ENCODE measurements at places on chromosomes 7 and 10. TPM values are rescaled to one million over a fixed set of nuclear protein-coding genes. Genes with fewer than 3 reads are reported as not detected.
A peak's percentile ranks its signal among the peaks of the same experiment; 100 is the strongest.

DNA sequence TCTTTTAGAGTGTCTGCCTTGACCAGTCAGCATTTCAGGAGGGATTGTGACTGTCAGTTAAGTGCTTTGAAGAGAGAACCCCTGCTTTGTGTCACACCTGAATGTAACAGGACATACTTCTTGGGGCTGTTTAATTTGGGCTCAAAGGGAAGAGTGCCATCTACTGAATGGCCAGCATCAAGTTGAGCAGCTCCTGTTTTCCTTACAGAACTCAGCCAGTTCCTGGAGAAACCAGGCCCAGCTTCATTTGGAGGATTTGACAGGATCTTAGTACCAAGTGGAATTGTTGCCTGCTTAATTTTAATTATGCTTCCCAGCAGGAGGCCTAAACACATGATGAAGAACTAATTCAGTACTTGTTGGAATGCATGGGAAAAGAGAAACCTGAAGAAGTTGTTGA is 8.3 kb downstream of the ADD3 start:
- no peak for DNase-seq

DNA sequence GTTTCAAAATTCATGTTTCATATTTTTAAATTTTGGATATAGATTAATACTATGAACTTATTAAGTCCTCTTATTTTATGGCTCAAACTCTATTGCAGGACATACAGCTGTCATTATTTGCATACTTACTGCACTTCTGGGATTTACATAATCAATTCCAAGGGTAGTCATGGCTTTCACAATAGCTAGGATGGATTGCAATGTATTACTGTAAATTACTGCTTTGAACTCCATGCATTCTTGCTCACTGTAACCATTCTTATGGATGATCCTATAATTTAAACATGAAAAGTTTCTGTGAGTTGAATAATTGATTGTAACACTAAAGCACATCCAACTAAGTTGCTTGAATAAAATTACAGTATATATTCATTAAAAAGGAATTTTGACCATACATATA is 23.5 kb downstream of the GNAT3 start:
- DNase-seq, result no peak

DNA sequence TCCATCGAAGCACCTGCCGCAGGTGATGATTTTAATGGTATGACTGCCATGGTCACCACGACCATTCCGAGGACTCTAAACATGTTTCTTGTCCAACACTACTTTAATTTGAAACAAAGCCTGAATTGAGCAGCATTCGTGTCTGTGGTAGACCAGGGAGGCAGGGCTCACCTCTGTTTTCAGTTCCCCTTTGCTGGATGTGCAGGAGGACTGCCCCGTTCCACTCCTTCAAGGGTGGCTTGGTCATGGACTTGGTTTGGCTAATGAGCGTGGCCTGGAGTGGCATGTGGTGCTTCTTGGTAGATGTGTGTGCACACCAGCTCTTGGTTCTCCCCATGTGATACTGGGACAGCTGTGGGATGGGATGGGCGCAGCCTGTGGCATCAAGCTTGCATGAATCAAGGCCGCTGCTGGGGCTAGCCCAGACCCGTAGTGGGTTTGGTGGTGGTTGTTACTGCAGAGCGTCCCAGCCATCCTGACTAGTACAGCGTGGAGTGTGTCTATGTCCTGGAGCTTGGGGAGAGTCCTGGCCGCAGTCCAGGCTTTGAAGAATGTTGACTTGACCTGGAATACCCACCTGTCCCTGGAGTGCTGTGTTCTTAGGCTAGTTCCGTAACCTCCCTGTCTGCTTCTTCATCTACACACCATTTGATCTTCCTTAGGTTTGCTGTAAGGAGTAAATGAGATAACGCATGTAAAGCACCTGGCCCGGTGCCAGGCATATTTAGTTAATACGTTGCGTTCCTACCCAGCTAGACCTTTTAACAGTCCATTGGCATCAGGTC is 34.8 kb downstream of the MGMT start:
- no peak for DNase-seq

DNA sequence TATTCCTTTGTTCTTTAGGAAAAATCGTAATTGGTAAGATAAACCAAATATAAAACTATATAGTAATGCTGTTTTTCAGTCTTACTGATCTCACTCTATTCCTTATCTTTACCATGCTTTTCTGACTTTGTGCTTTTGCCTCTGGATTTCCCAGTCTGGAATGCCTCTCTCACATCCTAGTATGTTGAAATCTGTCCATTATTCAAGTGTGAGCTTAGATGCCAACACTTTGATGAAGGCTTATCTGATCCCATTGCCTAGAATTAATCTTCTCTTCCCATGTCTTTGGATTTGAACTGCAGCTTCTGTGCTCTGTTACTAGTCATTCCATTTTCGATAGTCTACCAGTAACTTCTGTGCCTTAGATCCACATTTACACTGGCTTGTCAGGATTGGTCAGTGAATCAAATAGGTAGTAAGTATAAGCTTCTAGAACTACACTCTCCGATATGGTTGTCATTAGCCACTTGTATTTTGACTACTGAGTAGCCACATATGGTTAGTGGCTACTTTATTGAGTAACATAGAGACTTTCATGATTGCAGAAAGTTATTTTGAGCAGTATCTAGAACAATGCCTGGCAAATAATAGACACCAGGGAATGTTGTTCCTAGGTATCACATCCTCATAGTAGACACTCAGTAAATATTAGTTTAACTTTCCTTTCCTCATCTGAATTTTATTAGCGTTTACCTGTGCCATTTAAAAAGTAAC is 92.9 kb downstream of the BMPR1A start:
- no peak for DNase-seq

DNA sequence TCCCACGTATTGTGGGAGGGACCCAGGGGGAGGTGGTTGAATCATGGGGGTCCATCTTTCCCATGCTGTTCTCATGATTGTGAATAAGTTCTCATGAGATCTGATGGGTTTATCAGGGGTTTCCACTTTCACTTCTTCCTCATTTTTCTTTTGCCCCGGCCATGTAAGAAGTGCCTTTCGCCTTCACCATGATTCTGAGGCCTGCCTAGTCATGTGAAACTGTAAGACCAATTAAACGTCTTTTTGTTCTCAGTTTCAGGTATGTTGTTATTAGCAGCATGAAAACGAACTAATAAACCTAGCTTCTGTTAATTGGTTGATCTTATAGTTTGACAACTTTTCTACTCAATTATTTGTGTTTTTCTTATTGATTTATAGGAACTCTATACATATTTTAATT is 206.3 kb downstream of the NXPH1 start:
- no peak for DNase-seq

- DNase-seq, result no peak
These were observed 228.6 kb upstream of the TMEM72 start for GRCh38 chr10:44682507-44682906.

- no peak for DNase-seq
These were observed 37.5 kb downstream of the CASD1 start for GRCh38 chr7:94547126-94547525.

DNA sequence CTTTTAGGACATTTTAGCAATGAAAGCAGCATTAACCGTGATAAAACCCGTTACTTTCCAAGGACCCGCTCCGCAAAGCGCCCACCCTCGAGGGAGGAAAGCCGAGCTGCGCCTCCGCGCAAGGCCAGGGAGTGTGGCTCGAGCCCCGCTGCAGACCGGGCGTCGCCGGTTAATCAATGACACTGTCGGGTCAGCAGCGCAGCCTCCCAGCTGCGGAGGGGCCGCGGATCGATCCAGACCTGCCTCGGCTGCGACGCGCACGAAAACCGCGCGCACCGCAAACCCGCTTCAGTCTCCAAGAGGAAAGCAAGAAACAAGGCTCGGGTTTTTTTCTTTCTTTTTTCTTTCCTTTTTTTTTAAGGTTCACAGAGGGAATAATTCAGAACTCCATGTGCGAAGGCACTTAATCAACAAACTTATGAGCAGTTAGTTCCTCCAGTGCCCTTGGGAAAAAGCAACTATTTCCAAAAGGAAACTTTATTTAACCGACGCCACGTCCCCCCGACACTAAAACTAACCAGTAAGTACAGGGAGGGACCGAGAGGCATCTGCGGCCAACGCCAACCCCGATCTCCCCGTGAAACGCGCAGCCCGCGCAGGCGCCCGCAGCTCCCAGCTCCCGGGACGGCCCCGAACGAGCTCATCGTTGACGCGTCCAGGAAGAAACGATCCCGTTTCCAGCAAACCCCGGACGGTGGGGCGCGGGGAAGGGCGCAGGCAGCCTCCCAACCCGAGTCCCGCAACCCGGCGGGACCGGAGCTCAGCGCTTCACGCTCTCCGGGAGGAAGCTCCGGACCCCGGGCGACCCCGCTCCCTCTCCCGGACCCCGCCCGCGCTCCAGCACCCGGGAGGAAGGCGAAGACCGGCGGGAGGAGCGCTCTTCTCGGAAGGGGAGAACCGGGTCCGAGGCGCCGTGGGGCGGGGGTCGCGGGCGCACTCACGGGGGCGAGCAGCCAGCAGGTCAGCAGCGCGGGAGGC is 598 bp downstream of the VIPR2 start:
- peak; percentile 86 for DNase-seq

- no peak for DNase-seq
These were observed at the start of gene LRRTM3 for GRCh38 chr10:66925896-66926715. Gene LRRTM3, plus strand, starts transcription at chr10:66926036.

DNA sequence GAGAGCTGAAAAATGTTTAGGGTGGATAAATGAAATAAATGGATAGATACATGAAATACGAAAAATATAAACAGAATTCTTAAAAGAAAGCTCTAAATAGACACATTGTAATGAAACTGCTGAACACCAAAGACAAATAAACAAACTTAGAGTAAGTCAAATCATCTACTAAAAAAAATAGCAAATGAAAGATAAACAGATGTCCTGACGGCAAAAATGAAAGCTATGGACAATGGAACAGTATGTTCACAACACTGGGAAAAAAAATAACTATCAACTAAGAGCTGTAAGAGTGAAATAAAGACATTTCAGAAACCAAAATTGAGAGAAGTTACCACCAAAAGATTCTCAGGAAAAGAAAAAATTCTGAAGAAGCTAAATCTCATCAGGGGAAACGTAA is 106.1 kb downstream of the SGMS1 start:
- DNase-seq, result no peak

DNA sequence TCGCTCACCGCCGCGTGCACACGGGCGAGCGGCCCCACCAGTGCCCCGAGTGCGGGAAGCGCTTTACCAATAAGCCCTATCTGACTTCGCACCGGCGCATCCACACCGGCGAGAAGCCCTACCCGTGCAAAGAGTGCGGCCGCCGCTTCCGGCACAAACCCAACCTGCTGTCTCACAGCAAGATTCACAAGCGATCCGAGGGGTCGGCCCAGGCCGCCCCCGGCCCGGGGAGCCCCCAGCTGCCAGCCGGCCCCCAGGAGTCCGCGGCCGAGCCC is 3.3 kb downstream of the REPIN1 start:
- DNase-seq, result no peak

DNA sequence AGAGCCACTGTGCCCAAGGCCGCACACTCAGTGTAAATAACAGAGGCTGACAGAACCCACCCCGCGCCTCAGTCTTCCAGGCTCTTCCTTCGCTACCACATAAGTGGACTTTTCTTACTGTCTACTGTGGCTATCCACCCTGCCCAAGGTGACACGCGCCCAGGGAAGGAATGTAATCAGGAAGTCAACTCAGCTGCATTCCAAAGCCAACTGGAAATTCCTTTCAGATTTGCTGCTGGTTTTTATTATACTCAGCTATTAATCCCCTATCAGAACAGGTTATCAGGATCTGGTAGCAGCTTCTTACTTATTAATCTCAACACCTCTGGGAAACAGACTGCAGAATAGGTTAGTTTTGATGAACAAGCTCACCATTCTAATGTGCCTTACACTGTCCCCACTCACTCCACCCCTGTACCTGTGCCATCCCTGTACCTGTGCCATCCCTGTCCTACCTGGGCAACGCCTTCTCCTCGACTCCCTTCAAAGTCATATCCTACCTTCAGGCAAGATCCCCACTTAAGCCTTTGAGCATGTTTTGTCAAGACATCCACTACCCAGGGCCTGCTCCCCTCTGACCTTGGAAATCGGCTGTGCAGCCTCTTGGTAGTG is 90.7 kb downstream of the NHLRC2 start:
- no peak for DNase-seq

DNA sequence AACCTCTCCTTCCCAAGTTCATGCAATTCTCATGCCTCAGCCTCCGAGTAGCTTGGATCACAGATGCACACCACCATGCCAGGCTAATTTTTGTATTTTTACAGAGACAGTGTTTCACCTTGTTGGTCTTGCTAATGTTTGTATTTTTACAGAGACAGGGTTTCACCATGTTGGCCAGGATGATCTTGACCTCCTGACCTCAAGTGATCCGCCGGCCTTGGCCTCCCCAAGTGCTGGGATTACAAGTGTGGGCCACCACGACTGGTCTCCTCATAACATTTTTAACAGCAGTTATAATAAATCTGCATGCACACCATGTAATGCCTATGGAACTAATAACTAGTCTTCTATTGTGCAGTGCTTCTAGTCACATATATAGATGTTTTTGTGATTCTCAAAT is 123.8 kb upstream of the VKORC1L1 start:
- DNase-seq, result no peak

DNA sequence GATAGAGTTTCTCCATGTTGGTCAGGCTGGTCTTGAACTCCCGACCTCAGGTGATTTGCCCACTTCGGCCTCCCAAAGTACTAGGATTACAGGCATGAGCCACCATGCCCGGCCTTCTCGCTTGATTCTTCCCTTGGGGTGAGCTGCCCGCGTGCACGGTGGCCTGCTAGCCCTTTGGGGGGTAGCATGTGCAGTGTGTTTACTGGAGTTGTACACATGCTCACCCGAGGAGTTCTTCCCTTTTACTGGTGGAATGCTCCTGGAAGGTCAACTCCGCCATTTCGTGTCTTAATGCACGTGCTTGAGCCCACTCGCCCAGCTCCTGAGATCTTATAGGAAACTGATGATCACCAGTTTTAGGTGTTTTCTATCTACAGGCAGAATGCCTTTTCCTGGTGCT is 17.0 kb upstream of the ADAMTS14 start:
- DNase-seq, result no peak

DNA sequence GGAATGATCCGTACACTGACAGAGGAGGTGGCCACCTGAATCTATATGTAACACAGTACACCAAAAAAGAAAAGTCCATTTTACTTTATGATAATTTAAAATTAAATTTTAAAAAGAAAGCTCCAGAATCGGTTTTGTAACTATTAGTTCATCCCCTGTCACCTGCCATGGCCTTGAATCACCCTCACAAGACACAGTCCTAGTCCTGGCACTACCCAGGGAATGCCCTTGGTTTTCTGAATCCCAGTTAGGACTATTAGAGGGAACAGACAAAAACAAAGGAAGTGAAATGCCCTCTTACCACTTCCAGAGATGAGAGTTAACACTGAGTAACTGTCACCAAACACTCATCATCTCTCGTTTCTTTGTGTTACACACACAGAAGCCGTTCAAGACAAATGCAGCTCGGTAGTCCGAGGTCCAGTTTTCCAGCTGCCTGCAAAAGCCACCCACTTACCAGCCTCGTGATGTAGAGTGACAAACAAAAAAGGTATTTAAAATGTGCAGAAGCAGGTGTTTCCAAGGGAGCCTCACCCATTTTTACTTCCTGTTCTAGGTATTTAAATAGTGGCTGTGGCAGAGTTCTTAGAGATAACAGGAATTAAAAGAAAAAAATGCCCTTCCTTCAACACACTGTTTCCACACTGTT is 6.1 kb downstream of the PTPRN2 start:
- no peak for DNase-seq

Gene TMEM229A
- total RNA-seq, result not detected

Gene GALNT17
- total RNA-seq, result 22.4 TPM

Gene POLR2J2
- 10.0 TPM for total RNA-seq

Gene DUSP5
- total RNA-seq, result 10.4 TPM

Gene OPN4
- total RNA-seq, result 0.36 TPM

Gene JCAD
- total RNA-seq, result 53.0 TPM

Gene COPS6
- 79.7 TPM for total RNA-seq

Gene PVRIG
- total RNA-seq, result 0.23 TPM

Gene CPED1
- total RNA-seq, result 201 TPM

Gene AKR1C3
- total RNA-seq, result 36.2 TPM

Measured in aorta (tissue), 5 donors.